Renal cortical epithelial cell (primary cell): ENCODE measurements at places on chromosomes 1 and 21.
A peak's percentile ranks its signal among the peaks of the same experiment; 100 is the strongest.

DNA sequence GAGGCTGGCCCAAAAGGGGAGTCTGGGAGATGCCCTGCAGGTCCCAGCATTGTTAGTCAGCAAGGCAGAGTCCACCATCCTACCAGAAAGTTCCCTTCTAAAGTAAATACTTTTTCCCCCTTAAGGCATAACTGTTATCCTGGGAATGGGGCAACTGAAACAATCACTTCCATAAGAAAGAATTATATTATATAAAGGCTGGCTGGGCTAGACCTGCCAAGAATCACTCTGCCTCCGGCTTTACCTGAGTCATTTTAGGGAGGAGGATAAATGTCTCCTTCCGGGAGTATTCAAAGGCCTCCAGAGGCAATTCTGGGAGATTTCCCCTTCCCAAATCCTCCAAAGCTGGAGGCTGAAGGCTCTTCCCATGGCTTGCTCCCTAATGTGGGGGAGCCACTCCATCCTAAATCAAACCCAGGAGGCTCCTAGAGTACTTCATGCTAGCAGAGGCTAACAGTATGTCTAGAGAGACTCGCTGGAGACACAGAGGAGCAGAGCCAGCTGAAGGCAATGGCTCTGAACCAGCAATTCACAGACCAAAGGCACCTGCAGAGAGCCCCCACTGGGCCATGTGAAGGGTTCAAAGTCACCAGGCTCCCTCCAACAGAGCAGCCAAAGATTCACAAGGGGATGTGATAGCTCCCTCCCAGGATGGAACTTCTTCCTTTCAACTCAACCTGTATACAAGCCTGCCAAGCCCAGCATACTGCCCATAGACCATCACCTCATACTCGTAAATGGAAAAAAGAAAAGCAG, 116.0 kb downstream of the ASTN1 start:
- DNase-seq = no peak

- DNase-seq = no peak
These were observed 28.0 kb downstream of the TAF5L start for GRCh38 chr1:229597877-229598276.

- peak; percentile 49 for DNase-seq
These were observed at the start of gene ATP8B2 for GRCh38 chr1:154324669-154325582. TSS of gene ATP8B2 (plus strand) at chr1:154325525. CDS start at chr1:154328142, 2,617 bp downstream.

DNA sequence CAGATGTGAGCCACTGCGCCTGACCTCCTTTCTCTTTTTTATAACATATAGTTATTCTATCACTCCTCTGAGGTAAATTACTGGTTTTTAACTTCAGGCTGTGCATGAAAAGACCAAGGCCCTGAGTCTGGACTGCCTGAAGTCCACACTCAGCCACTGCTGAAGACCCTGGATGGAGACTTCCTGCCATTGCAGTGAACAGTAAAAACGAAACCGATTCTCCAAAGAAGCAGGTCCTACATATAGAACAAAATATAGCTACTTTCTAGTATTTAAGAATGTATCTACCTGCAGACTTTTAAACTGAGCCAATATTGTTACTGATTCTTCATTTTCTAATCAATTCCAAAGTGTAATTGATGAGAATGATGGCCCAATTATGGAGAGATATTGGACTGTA, 232.8 kb downstream of the CHRM3 start:
- no peak for DNase-seq

GRCh38 chr1:99603699-99604560, 42.0 kb upstream of the PALMD start:
- DNase-seq = peak; percentile 50

GRCh38 chr21:45142469-45143308, 68.3 kb downstream of the ADARB1 start:
- DNase-seq = peak; percentile 27

DNA sequence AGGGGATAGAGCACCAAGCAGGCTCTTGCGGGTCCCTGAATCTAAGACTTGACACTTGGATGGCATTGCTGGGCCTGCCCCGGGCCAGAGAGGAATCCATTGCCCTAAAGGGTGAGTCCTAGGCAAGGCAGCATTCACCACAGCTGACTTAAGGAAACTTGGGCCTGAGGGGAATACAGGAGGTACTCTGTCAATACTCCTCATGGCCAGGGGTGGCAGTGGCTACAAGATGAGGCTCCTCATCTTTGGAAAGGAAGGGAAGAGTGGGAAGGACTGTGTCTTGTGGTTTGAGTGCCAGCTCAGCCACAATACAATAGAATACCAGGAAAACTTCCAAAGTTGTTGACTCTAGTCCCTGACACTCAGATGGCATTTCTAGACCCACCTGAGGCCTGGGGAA, 5.1 kb downstream of the KRTAP22-1 start:
- DNase-seq = no peak

GRCh38 chr1:105102371-105102770, 1352.7 kb downstream of the AMY1C start:
- DNase-seq = no peak

DNA sequence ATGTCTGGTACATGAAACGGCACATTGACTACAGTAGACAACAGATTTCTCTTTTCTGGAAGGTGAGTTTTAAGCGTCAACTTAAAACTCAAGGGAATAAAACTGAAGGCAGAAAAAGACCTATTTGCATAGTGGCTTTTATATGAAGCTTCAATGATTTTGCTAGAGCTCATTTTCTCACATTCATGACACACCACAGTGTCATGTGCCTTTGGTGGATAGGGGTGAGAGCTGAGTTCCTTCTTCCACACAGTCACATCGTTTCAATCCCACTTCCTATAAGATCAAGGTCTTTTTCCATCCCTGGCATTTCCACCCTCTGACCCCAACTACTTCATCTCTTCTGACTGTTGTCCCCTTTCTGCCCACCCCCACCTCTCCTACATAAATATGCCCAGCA, 31.0 kb downstream of the IL12RB2 start:
- peak; percentile 54 for DNase-seq

- DNase-seq = no peak
These were observed 12.6 kb downstream of the NPL start for GRCh38 chr1:182802006-182802803.

DNA sequence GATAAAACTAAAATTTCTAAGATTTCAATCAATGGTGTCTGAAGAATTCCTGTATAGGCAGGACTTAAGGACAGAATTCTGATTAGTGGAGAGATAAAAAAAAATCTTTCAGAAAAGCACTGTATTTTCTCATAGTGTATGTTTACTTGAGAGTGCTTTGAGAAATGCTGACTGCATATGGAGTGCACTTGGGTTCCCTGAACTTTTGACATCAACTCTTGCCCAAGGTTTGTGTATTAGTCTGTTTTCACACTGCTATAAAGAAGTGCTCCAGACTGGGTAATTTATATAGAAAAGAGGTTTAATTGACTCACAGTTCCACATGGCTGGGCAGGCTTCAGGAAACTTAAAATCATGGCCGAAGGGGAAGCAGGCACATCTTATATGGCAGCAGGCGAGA, 275.0 kb downstream of the LRRC40 start:
- DNase-seq = no peak

DNA sequence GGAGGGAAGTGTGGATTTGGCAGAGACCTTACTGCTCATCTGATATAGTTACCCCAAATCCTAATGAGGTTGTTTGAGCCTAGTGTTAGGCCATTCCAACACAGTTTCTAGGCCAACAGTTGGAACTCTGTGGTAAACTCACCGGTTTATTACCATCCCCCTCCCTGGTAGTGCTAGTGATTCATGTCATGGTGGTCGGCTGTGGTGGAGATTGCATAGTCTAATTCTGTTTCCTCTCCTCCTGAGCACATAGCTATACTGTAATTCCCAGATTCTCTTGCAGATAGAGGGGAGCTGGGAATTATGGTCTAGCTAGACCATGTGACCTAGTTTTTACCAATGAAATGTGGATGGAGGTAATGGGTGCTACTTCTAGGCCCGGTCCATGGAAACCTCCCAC, 123.7 kb upstream of the KIF26B start:
- DNase-seq = peak; percentile 55

DNA sequence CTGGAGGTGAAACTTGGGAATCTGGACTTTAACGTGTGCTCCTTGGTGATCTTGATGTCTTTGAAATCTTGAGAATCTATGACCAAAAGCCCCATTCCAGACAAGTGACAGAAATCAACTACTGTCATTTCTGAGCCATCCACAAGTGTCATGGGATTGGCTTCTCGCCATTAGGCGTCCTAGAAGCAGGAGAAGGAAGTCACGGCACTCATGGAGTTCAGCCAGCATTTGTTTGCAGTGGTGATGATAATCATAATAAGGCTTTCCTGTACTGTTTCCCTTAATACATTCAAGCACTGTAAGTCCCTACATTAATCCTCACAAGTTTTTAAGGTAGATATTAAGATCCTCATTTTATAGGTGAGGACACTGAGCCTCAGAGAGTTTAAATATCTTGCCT, 11.9 kb downstream of the F5 start:
- DNase-seq = no peak

- peak; percentile 5 for DNase-seq
These were observed 15.2 kb upstream of the IGSF3 start for GRCh38 chr1:116682641-116683221.

GRCh38 chr21:31752967-31753366, 21.0 kb upstream of the SCAF4 start:
- no peak for DNase-seq

GRCh38 chr1:87942165-87942564, 613.5 kb downstream of the LMO4 start:
- DNase-seq = peak; percentile 97

- DNase-seq = peak; percentile 23
These were observed 1.2 kb upstream of the FHAD1 start for GRCh38 chr1:15245593-15246360.

GRCh38 chr1:56630786-56631185, 14.3 kb upstream of the PRKAA2 start:
- peak; percentile 42 for DNase-seq

DNA sequence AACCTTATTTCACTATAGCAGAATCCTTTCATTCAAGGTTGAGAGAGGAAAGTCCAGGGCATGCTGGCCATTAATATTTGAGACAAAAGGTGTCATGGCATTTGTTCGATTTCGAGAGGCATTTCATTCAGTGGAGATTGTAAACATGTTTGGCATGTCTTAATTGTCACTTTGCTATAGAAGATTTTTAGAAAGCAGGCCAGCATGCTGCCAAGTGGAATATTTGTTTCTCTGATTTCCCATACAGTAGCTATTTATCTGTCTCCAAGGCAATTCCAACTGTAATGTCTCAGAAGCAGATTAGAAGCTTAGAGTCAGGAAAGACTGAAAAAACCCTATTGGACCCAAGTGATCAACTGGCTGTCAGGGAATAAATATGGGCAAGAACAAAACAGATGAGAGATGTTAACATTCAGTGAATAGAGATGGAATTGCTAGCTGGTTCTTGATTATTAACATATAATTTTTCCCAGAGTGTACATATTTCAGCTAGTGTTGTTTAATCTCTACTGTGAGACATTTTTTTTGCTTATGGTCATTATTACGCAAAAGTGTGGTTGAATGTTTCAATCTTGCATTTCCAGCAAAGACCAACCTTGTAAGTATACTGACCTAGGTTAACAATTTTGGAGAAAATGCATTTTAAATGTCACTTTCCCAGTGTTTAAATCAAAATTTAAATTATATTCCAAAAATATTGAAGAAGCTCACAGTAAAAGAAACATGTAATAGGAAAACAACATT, 174.6 kb downstream of the KCNK2 start:
- DNase-seq = no peak

GRCh38 chr1:231665726-231666125, 39.1 kb downstream of the DISC1 start:
- no peak for DNase-seq

DNA sequence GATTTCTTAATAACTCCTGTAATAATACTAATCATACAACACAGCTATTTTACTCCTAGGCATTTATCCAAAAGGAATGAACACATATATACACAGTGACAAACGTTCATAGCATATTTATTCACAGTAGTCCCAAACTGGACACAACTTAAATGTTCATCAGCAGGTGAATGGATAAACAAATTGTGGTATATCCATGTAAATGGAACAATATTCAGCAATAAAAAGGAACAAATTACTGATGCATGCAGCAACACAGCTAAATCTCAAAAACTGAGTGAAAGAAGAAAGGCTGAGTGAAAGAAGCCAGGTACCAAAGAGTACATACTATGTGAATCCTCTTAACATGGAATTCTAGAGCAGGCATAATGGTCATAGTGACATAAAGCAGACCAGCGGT, 242.7 kb upstream of the USP24 start:
- DNase-seq = no peak

GRCh38 chr21:31484219-31484618, 140.2 kb upstream of the TIAM1 start:
- no peak for DNase-seq

DNA sequence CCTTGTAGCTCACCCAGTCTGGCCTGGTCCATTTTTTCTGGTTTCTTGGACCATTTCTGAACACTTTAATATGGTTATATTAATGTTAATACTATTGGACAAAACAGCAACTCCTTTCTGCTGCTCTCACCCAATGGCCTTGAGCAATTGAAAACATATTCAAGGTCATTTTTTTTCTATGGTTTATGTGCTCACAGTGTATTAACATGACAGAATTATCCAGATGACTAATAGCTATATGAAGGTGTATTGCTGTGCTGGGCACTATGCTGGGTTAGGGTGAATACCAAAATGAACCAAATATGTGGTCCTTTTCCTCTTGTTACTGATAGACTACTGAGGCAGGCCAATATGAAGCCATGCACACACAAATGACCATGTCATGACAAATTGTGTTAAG, 591.6 kb upstream of the PLXNA2 start:
- no peak for DNase-seq

DNA sequence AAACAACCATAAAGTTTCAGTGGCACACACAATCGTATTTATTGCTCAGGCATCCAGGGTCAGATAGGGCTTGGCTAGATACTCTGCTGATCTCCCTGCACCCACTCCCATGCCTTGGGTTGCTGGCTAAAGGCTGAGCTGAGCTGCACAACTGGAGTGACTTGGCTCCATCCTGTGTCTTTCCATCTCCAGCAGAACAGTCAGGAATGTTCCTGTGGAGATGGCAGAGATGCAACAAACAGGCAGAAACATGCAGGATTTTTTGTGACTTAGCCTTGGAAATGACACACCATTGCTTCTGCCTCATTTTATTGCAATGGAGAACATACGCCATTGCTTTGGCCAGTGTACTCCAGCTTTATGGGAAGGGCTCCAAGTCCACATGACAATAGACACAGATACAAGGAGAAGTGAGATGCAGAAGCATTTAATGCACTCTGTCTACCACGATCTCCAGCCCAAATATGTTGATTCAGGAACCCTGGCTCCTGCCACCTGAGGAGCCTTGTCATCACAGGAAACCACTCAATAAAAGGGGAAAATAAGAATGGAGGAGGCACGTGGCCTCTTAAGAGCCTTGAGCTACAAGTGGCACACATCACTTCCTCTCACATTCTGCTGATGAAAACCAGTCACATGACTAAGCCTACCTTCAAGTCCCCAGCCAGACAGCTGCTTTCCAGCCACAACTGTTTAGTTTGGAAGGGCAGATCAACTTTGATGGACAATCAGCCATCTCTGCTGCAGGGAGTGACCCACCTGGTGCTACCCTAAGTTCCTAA, 10.1 kb upstream of the GUCA2B start:
- peak; percentile 24 for DNase-seq

DNA sequence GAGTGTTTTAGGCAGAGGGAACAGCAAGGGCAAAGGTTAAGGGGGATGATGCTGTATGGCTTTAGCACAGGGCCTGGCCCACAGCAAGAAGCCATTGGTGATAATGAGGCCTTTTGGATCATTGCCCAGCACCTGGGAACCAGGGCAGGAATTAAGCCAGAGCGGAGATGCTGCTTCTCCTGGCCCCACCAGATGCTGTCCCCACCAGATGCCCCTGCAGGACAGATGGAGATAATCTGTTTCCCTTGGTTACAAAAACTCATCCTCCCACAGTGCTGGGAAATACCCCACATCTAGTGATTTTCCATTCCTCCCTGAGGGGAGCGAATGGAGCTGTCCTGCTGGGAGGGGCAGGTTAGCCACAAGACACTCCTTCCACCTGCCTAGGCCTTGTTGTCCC, 18.8 kb downstream of the OPRD1 start:
- no peak for DNase-seq
